ENCODE measurements at places on chromosomes 2 and 18. TPM values are rescaled to one million over a fixed set of nuclear protein-coding genes. Genes with fewer than 3 reads are reported as not detected.

DNA sequence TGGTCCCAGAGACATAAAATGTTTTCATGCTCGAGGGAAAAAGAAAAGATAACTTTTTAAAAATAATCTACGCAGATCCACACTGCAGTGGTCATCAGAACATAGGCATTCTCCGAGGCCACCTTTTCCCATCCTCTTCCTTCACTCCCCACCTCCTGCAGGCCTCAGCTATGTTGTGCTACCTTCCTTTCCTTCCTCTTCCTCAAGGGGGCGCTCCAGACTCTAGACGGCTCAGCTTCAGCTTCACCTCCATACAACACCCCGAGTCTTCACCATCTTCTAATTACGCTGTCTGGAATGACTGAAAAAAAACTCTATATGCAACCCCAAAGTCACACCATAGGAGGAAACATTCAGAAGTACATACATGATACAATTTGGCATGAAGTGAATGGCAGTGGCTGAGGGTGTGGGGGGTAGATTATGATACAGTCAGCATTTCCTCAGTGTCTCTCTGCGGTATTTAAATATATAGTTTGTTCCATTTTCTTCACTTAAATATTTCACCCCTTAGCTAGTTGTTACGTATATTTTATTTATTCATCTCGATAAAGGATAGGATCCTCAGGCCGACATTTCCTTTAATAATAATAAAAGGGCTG, 583.6 kb downstream of the IRS1 start:
- DNase-seq: no peak

- DNase-seq: no peak
These were observed 109.6 kb downstream of the SH3RF3 start for GRCh38 chr2:109238580-109238979.

DNA sequence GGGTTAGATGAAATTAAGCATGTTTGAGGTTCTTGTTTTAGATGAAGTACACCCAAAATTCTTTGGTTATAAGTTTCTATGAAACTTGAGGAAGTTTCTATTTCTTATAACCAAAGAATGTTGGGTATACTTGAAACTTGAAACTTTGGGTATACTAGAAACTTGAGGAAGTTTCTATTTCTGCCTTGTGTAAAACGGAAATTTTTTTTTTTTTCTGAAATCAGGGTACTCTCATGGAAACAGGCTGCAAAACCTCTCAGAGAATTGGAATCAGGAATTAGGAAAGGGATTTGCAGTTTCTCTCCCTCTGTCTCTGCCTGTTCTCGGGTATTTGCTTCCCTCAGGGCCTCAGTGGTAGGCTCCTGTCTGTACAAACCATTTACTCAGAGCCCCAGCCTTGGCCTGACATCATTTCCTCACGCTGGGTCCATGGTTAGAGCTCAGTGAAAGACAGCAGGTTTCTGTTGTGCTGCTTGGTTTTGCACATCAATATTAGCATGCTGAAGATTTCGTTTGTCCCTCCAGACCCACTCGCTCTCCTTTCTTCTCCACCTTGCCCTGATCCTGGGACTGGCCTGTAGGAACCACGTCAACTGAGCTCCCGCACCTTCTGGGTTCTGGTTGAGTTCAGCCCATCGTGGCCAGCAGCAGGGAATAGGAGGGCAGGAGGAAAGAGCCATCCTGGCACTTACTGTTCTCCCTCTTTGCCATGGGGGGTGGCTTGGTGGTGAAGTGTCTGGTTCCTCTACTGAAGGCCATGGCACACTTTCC, 106.4 kb downstream of the POLR1A start:
- DNase-seq: peak; percentile 75

The BMP10 gene
- polyA plus RNA-seq: not detected

- no peak for DNase-seq
These were observed 134.4 kb downstream of the TGIF1 start for GRCh38 chr18:3584266-3584861.

The CRYBA2 gene
- polyA plus RNA-seq: not detected

GRCh38 chr2:42243297-42243696, 74.1 kb downstream of the EML4 start:
- DNase-seq: no peak

GRCh38 chr18:35343936-35344735, at the start of gene ZNF24:
TSS of gene ZNF24 (minus strand) at chr18:35344420. CDS start at chr18:35340650, 3,770 bp downstream.
- DNase-seq: peak; percentile 98

The GREB1L gene
- polyA plus RNA-seq: 17.5 TPM

- no peak for DNase-seq
These were observed 72.5 kb downstream of the SH3BP4 start for GRCh38 chr2:235024191-235024860.

DNA sequence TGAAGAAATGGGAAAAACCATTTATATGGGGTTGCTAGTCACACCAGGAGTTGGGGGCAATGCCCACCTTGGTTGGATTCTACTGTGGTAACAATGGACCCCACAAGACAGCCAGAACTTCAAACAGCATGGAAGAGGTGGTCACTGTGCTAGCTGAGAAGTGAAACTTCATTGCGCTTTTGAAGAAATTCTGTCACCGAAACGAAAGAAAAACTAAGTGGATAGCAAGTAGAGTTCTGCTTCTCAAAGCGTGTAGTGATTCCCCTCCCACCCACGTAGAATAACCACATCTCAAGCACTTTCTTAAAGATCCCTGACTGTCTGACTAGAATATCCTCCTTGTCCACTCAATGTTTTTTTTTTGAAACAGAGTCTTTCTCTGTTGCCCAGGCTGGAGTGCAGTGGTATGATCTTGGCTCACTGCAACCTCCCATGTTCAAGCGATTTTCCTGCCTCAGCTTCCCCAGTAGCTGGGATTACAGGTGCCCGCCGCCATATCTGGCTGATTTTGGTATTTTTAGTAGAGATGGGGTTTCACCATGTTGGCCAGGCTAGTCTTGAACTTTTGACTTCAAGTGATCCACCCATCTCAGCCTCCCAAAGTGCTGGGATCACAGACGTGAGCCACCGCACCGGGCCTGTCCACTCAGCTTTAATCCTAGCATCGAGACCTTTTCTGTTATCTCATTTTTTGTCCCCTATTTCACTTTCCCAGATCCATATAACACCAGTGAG, 30.1 kb upstream of the CCL20 start:
- peak; percentile 6 for DNase-seq

The ANKRD23 gene
- 8.8 TPM for polyA plus RNA-seq

GRCh38 chr2:196836440-196836839, 27.3 kb upstream of the C2orf66 start:
- no peak for DNase-seq

DNA sequence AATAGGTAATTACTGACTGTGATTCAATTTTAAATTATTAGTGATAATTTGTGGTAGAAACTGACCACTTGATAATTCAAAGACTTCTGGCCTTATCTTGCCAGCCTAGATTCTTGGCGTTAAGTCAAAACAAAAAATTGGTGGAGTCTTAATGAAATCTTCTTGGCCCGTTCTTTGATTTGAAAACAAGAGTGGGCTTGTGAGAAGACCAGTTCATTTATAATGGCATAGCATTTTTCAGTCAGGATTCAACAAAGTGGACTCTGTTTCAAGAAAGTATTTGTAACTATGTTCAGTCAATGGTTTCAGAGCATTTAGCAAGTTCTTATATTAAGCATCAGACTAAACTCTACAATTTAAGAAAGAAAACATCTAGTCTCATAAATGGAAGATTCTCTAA, 26.0 kb downstream of the ITGA4 start:
- no peak for DNase-seq

GRCh38 chr2:237736783-237737182, 61.8 kb upstream of the RBM44 start:
- no peak for DNase-seq

GRCh38 chr18:13267431-13267873, 48.9 kb downstream of the LDLRAD4 start:
- no peak for DNase-seq

DNA sequence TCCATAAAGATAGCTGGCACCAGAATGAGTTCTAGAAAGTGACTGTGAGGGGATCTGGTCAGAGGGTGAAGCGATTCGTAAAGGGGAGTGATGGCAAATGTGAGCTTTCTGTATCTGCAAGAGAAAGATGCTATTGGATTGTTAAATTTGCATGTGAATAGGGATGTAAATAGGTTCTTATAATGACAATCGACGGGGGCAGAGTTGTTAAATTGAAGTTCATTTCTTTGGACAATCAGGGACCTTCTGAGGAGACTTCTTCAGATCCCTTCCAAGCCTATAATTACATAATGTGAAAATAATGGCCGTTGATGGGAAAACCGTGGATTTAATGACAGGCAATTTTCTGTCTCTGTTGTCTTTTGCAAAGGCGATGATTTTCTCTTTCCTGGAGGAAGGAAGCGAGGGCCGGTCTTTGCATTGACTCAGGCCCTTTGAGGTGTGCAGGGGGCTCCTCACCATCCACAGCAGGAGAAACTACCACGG, 52.2 kb upstream of the TMEM18 start:
- DNase-seq: no peak

The POTEC gene
- polyA plus RNA-seq: not detected

The GPR55 gene
- not detected for polyA plus RNA-seq

The ZNG1B gene
- polyA plus RNA-seq: 46.4 TPM

All from muscle of back (tissue), 13 donors.